ENCODE measurements at places on chromosomes 1 and 21.

GRCh38 chr1:101739146-101739545 lies 257.6 kb downstream of the OLFM3 start:
- no peak for DNase-seq

DNA sequence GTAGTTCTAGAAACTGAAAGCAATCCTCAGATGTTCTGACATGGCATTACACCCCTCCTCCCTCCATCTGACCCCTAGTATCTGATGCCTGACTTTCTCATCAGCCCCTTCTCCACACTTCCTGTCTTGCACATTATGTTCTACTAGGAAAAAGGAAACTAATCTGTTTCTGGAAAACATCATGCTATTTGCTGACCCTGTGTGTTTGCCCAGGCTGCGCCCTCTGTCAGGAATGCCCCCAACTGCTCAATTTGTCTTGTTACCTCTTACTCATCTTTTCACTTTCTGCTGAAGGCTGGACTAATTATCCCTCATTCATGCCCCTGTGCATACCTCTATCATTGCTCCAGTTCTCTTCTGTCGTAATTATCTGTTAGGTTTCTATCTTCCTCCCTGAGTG lies 37.5 kb upstream of the DAB1 start:
- DNase-seq = no peak

DNA sequence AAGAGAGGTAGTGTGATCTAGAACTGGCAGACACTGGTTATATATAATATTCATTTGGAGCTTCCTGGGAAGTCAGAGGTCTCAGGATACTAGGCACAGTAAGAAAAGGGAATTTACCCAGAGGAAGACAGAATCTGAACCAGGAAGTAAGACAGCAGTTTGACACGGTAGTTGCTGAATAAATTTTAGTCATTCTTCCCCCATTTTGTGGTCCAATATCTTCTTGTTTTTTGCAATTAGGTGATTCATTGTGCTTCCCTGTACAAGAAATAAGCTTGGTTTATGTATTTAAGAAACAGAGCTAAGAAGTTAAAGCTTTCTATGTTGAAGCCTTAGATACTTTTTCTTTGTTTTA lies 1.3 kb downstream of the TMEM167B start:
- no peak for DNase-seq

GRCh38 chr1:176602388-176603004 lies 139.5 kb downstream of the PAPPA2 start:
- no peak for DNase-seq

- DNase-seq = no peak
Observed at GRCh38 chr1:92797297-92797696, 12.4 kb upstream of the EVI5 start.

GRCh38 chr1:212218911-212219310 lies 66.3 kb upstream of the PPP2R5A start:
- no peak for DNase-seq

DNA sequence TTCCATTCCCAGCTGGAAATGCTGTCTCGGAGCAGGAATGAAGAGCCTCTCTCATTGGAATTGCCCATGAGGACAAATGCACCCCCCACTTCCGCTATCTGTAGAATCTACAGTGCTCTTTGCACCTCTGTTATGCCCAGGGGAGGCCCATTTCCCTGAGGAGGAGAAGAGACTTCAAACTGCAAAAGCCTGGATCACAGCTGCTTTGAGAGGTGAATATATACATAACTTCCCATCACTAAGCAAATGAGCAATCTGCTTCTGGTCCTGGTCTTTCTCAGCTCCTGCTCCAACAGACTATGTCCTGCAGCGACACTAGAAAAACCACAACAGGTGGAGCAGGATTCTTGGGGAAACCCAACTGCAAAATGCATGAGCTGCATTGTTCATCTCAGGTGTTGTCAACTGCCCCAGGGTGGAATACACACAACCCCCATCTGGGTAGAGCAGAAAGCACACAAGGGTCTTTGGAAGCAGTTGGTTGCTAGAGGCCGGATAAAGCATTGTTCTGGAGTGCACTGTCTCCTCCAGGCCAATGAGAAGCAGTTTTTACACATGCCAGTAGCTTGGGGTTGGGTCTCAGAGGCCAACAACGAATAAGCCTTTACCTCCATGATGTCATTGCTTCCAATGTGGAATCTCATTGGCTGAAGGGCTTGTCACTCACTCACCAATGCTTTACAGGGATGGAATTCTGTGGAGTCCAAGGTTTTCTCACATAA lies 67.7 kb upstream of the RAB4A start:
- peak; percentile 46 for DNase-seq

GRCh38 chr1:241551759-241552638 lies 19.8 kb downstream of the KMO start:
- no peak for DNase-seq

GRCh38 chr1:7553042-7553690 lies 217.9 kb upstream of the VAMP3 start:
- no peak for DNase-seq

GRCh38 chr1:10368194-10368593 lies 30.7 kb upstream of the PGD start:
- DNase-seq = no peak

DNA sequence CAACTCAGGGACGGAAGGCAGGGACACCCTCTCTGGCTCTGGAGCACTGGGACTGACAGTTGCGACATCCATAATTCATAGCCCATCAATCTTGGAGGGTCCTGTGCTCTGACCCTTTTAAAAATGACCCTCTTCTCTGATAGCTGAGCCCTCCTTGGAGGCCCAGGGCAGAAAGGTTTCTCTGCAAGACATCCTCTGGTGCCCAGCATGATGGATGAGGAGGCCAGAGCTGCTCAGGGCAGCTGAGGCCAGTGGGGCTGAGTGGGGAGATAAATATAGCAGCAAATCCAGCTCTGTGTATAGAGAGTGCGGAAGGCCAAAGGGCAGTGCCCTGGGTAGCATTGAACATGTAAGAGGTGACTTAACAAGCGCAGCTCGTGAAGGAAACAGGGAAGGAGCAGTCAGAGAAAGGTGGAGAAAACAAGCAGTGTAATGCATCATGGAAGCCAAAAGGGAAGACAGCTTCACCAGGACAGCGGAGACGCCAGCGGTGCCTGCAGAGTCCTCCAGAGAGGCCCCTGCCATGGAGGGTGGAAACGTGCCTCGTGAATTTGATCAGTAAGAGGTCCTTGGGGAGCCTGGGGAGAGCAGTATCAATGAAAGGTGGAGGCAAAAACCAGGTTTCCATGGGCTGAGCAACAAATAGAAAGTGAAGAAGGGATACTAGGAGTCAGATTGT lies 50.4 kb upstream of the FMOD start:
- no peak for DNase-seq

GRCh38 chr1:173852105-173852504 lies 15.7 kb downstream of the GAS5 start:
- no peak for DNase-seq

- no peak for DNase-seq
Observed at GRCh38 chr1:52533713-52534112, 19.2 kb downstream of the TUT4 start.

- no peak for DNase-seq
Observed at GRCh38 chr1:184492536-184492935, 105.7 kb downstream of the C1orf21 start.

- DNase-seq = no peak
Observed at GRCh38 chr1:175873290-175873935, 130.0 kb upstream of the TNR start.

DNA sequence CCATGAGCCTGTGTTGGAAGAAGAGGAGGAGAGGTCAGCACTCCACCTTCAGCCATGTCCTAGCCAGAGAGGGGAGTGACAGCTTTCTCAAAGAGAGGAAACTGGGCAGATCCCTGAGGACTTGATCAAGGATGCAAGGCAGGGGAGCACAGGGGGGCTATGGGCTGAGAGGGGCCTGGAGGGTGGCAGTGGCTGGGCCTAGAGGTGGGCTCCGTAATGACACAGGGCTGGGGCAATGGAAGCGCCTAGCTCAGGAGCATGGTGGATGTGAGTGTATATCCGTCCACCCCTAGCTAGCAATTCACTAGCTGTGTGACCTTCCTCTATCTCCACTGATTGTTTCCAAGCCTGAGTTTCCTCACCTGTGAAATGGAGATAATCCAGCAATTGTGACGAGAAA lies 32.6 kb downstream of the NEK2 start:
- no peak for DNase-seq

- DNase-seq = no peak
Observed at GRCh38 chr1:67689267-67690017, 4.4 kb downstream of the GADD45A start.

- DNase-seq = no peak
Observed at GRCh38 chr1:233112186-233113008, 162.0 kb downstream of the NTPCR start.

All from putamen (tissue), 1 donor.